H9 (cell line): ENCODE measurements at places on chromosomes 1 and 21.

DNA sequence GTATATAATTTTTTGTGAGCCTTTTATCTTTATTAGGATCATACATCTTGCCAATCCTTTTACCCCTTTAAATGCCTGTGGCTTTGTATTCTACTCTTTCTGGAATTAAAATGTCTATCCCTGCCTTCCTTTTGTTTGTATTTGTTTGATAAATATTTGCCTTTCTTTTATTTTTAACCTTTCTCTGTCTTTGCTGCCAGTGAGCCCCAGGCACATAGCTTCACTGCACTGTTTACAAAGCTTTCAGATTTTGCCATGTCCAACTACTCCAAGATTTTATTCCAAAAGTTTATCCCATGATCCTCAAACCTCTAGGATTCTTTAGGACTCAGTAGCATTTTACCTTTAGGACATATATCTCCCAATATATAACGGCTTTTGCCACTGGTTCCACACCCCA is 281.2 kb downstream of the PAPPA2 start:
- DNase-seq, result no peak

DNA sequence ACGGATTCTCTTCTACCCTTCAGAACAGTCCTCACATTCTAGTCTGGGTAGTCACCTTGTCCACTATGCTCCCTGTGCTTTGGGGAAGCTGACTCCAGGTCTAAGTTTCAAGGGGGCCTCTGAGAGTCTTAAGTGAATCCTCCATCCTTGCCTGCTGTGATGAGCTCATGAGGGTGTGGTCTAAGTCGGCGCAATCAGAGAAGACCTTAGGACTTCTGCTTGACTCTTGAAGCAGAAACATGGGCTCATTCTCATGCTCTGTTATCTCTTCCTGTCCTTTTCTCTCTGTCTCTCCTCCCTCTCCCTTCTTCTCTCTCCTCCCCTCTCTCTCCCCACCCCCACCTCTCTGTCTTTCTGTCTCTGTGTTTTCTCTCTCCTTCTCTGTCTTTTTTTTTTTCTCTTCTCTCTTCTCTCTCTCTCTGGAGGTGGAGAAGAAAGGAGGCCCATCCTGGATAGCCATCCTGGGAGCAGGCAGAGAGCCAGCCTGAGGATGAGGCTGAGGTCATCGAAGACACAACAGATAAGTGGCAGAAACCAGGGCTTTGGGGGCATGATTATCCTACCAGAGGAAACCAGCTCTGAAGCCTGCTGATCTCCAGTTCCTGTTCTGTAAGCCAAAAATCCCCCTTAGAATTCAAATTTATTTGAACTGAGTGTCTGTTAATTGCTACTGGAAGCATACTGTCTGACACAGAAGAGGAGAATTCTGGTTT is 245.6 kb downstream of the SIPA1L2 start:
- DNase-seq, result no peak

- DNase-seq, result no peak
Observed at GRCh38 chr1:36851595-36851994, 182.7 kb downstream of the GRIK3 start.

- DNase-seq, result no peak
Observed at GRCh38 chr1:72063364-72064044, 218.8 kb downstream of the NEGR1 start.

GRCh38 chr1:92030656-92031107 is 897 bp downstream of the EPHX4 start:
- DNase-seq, result no peak
